ENCODE measurements at places on chromosomes 3 and 15.

- no peak for DNase-seq
Observed at GRCh38 chr15:63353887-63354286, 27.8 kb downstream of the CA12 start.

DNA sequence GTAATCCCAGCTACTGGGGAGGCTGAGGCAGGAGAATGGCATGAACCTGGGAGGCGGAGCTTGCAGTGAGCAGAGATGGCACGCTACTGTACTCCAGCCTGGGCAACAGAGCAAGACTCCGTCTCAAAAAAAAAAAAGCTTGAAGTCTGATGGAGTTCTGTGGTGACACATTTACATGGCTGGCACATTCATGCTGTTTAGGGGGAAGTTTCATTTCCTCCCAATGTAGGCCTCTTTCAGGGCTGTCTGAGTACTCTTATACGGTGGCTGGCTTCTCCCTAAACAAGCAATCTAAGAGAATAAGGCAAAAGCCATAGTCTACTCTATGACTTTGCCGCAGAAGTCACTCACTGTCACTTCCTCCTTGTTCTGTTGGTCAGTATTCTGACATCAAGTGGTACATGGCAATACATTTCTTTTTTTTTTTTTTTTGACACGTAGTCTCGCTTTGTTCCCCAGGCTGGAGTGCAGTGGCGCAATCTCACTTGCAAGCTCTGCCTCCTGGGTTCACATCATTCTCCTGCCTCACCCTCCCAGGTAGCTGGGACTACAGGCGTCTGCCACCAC is 41.2 kb downstream of the OIP5 start:
- DNase-seq = no peak

DNA sequence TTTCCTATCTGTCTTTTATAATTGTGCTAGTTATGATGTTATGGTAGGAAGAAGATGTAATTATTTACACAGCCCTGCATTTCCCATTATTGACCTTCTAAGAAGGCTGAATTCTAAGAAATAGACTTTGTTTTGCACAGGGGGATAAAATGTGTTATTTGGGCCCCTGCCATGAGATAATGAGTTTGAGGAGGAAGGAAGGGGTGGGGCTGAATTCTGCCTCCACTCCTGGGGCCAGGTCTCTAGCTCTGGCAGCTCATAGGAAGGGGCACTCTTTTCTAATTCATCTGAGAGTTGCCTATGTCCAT is 69.2 kb upstream of the GOLGA8B start:
- DNase-seq = no peak

DNA sequence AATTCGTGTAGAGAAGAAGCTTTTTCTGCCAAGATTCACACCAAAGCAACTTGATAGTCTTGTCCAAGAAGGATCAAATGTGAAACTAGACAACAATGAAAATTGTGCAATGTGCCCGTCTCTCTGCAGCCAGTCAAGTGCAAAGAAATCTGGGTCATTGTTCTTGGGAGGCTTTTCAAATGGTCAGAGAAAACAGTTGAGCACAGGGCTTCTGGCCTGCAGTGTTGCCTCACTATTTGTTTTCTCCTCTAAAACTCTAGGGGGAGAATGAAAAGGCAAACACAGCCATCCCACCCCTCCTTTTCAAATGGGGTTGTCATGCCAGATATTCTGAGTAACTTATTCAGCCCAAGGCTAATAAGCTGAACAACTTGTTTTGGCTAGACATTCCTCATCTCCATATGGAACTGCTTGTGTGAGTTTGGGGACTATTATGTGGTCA is 417.6 kb upstream of the CDIN1 start:
- no peak for DNase-seq

GRCh38 chr3:181915551-181915950 is 203.8 kb downstream of the SOX2 start:
- no peak for DNase-seq

- DNase-seq = no peak
Observed at GRCh38 chr3:100665230-100665629, 44.1 kb upstream of the TFG start.

DNA sequence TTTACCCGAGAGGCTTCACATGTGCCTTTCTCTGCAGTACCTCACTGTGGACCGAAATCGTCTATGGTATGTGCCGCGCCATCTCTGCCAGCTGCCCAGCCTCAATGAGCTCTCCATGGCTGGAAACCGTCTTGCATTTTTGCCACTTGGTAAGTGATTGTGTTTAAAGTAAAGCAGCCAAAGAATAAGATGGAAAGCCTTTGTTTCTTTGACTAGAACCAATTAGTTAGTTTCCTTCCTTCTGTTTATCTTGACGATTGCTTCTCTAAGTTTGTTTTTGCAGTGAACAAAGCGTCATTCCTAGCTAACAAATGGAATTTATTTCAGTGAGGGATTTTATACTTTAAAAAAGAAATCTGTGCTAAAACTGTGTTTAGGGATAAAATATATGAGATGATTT is 82.7 kb downstream of the LRRC28 start:
- no peak for DNase-seq

- DNase-seq = no peak
Observed at GRCh38 chr3:70981231-70981880, 602.2 kb downstream of the FOXP1 start.

GRCh38 chr3:131324923-131325322 is 56.7 kb upstream of the NUDT16 start:
- DNase-seq = no peak

DNA sequence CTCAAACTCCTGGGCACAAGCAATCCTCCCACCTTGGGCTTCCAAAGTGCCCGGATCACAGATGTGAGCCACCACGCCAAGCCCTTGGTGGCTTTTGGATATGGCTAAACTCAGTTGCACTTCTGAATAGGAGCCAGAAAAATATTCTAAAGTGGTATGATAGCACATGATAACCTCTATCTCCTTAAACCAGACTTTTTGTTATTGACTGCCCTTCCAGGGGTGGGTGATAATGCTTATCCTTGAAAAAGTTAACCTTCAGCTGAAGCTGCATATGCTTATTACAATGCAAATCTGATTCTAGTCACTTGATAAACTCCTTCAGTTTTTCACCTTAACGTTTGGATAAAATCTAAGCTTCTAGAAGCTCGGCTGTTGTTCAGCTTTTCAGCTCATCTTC is 6.3 kb downstream of the CCNB2 start:
- DNase-seq = no peak

DNA sequence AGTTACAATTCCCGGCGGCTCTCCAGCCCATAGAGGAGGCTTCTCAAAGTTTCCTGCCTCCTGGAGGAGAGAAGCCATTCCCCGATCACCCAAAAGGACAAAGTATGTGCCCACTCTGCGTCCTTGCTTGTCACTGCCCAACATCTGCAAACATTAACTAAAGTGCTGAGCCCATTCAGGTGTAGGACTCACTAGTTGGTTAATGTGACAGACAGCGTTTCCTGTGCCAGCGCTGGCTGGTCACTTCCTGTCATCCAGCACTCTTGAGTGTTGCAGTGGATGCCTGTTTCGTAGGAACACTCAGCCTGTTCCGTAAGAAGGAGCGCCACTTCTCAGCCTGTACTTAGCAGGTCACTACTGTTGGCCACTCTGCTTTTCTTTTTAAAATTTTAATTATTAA is 100.3 kb downstream of the APBA2 start:
- no peak for DNase-seq

GRCh38 chr15:92807971-92808571 is 92.1 kb upstream of the CHD2 start:
- DNase-seq = no peak

DNA sequence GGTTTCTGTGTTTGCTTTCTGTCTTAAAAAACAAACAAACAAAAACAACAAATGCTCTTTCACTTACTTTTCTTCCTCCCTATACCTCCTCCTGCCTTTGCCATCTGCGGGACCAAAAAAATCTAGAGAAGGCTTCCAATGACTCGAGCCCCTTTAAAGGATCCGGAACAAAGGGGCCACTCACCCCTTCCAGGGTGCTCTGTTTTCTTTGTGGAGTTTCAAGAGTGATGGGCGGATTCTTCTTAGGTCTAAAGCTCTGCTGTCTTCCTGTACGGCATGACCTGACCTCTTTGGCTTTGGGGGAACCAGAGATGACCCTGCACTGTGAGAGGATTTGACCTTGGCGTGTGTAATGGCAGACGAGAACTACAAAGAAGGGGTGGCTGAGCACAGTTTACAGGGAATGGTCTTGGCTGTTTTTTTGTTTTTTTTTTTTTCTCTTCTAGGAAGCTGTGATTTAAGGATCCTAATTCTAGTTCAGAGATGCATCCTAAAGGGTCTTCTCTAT is 2.2 kb upstream of the MUC20 start:
- DNase-seq = no peak

DNA sequence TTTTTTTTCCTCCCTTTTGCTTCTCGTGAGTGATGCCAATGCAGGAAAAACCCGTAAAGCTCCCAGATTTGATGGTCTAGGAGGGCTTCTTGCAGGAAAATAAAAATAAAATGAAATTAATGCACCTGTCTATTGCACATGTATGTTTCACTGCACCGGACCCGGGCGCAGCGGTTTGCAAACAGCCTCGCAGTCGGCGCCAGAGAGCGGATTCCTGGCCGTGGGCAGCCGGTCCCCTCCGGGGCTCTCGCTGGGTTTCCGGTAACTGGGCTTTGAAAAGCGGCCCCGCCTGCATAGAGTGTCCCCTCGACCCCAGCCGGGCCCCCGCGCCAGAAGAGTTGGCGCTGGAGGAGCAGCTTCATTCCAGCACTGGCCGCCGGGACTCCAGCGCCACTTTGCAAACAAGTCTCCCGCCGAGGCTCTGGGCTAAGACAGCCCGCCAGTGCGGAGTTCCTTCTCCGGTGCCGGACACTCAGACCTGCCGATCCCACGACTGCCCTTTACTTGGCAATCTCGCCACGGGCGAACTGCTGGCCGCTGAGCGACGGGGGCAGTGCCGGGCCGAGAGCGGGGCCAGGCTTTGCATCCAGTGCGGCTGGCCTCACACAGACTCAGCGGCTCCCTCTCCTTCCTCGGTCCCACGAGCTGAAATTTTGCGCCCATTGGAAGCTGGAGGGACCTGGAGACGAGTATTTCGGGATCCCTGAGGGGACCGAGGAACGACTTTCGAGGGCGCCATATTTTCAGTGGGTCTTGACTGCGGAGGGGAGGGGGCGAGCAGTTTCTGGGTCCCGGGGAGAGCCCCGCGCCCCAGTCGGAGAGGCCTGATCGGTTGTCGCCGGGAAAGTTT is 225.9 kb upstream of the C2CD4B start:
- DNase-seq = no peak

DNA sequence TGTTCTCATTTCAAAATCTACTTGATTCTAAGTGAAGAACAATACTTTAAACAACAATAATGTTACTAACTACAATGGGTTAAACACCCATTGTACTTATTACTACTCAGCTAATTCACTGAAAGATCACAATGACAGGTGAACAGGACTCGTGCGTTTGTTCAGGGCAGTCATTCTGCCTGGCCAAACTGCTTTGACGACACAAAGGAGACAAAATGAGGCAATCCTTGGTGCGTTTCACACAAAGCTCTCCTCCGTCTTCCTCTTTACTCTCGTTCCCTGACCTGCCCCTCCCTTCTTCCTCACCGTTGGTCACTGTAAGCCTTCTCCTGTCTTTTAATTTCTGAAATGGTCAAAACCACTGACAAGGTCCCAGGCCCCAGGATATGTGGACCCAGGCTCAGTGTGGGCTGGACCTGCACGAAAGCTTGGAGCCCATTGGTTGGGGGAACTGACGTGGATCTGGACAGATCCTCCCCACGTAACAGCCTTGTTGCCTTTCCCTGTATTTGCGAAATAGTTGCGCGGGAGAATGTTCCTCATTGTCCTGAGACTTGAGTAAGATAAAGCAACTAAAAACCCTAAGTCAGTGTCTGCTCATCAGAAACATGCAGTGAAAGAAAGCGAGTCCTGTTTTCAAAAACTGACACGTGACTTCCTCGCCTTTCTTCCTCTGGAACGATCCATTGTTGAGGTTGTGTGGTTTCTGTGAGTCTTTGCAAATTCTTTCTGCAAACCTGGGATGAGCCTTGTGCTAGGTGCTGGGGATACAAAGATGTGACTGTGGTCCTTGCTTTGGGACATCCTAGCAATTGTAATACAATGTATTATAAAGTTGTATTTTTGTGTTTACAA is 147.1 kb upstream of the RGMA start:
- DNase-seq = no peak

- DNase-seq = no peak
Observed at GRCh38 chr3:109257269-109257668, 59.0 kb downstream of the DPPA2 start.

DNA sequence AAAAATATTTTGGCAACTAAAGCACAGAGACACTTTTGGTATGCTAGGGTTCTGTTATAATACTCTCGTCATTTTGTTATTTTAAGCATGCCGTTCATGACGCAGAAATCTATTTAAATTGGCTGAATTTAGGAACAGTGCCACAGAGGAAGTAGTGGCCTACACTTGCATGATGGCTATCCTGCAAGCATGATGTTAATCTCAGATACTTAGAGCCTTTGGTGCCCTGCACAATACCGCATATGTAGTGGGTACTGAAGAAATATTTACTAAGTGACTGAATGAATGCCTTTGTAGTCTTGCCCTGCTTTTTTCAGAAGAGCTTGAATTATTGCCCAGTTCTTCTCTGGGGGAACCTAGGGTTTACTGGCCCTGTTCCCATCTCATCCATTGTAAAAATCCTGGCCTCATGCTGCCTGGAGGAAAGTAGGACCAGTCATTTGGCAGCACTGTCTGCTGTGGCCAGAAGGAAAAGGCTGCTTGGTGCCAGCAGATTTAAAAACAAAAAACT is 79.0 kb downstream of the SERPINI1 start:
- DNase-seq = no peak

GRCh38 chr3:62833538-62833937 is 41.7 kb downstream of the CADPS start:
- DNase-seq = no peak

DNA sequence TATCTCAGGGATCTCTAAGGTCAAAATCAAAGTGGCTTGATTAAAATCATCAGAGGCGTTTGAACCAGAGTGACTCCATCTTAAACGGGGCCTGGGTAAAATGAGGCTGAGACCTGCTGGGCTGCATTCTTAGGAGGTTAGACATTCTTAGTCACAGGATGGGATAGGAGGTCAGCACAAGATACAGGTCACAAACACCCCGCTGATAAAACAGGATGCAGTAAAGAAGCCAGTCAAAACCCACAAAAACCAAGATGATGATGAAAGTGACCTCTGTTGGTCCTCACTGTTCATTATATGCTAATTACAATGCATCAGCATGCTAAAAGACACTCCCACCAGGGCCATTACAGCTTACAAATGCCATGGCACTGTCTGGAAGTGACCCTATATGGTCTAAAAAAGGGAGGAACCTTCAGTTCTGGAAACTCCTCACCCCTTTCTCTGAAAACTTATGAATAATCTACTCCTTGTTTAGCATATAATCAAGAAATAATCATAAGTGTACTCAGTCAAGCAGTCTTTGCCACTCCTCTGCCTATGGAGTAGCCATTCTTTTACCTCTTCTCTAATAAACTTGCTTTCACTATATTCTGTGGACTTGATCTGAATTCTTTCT is 143.3 kb upstream of the SLCO3A1 start:
- no peak for DNase-seq

- no peak for DNase-seq
Observed at GRCh38 chr15:98787936-98788757, 139.8 kb downstream of the IGF1R start.

DNA sequence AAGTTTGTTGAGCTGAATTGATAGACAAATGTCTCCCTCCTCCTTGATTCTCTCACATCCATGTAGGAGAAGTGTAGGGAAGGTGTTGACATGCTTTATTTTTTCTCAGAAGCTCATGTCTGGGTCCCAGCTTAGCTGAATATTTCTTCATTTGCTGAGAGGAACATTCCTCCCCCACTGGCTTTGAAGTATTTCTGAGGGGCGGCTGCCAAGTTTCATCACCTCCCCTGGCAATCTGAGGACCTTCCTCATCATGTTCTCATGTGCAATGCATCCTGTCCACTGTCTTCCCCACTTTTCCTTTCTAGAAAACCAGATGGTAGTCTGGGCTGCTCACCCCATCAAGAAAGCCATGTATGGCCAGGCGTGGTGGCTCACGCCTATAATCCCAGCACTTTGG is 168.9 kb upstream of the RGMA start:
- DNase-seq = no peak
